ENCODE measurements at places on chromosomes 7 and 10.

DNA sequence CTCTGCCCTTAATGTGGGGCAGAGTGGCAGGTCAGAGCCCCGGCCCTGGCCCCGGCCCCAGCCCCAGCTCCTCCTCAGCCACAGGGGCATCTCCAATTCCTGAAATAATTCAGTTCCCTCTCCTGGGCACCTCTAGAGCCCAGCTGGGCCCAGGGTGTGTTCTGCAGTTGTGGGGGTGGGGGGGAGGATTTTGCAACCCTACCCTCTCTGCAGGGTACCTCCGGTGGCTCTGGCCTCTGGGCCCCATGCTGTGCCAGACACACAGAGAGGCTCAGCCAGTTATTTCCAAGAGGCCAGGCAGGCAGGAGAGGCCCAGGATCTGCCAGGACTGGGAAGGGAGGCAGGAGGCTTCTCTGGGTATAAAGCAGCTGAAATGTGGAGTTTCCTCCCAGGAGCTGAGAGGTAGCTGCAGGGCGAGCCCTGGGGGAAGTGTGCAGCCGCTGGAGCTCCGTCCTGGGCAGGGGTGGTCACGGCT is 47.9 kb downstream of the PWWP2B start:
- DNase-seq: peak; percentile 63

DNA sequence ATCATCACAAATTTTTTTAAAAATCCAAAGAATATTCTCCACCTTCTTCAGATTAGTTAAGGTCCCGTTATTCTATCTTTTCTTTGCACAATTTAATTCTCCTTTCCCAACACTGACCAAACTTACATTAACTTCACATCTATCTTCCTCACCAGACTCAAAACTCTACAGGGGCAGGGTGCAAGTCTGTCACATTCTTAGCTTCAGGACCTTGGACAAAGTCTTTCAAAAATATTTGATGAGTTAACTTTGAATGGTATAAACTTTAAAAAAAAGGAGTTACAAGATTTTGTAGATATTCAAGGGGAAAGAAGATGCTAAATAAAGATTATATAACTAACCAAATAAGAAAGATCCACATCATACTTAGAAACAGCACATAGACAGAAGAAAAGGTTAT is 132.7 kb downstream of the ZNF438 start:
- DNase-seq: no peak

DNA sequence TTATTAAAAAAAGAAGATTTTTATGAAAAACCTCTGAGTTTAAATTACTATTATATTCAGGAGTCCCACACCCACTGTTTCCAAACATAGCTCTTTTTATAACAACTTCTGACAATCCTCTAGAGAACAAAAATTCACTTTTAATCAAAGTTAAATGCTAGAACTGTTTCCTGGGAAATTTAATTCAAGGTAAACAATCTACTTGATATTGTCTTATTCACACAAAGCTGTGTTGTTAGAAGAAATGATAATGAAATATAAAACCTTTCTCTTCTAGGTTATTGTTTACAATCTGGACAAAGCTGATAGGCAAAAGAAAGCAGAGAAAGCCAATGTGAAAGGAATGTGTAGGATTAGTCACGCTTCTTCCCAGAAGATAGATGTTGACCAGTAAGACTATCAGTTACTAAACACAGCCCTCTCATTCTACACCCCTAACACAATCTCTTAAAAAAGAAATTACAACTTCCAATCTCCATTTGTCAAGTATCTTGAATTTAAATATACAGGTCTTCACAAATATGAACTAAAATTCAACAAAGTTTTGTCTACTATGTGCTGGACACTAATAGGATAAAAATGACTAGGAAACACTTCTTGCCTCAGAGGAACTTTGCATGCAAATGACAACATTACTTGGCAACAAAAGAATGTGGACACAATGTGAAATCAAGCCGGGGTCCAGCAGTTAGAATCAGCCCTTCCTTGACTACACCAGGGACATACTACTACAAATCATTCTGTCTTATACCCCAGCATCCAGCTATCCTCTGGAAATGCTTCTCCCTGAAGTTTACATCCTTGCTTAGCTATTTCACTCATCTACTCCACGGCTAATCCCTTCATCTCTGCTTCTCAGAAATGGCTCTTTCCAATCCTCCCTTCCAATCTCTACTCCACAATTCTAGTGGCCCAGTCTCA is 123.7 kb downstream of the IMMP2L start:
- no peak for DNase-seq

GRCh38 chr10:3169271-3169670 is 3.3 kb downstream of the PITRM1 start:
- DNase-seq: no peak

- DNase-seq: no peak
These were observed 38.3 kb upstream of the TUBB8 start for GRCh38 chr10:87177-88080.

GRCh38 chr10:88693392-88694020 is 12.5 kb upstream of the LIPK start:
- DNase-seq: no peak

DNA sequence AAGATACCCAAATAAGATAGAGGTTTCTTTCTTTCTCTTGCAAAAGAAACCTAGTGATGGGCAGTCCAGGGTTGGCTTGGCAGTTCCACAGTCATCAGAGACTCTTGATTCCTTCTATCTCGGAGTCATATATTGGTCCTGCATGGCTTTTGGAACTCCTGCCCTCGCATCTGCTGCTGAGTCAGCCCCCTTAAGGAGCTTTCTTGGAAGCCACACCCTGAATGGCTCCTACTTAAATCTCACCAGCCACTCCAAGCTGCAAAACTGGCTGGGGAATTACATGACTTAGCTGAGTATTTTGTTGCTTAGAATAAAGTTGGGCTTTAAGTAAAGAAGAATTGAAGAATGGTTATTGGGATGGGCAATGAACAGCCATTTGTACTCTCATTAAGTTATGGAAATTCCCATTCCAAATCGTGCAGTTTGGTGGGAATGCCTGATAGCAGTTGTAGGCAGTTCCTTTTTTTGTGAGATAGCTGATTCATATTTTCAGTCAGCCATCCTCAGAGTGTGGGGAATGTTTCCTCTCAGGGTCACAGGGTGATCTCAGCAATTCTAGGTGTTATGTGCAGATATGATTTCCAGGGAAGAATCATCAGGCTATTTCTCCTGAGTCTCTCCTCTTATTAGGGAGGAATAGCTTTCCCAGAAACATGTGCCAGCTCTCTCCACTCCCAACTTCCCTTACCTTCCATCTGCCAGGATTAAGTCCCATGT is 209.9 kb downstream of the BBS9 start:
- DNase-seq: no peak

GRCh38 chr7:107751113-107751512 is 7.2 kb downstream of the CBLL1 start:
- no peak for DNase-seq

DNA sequence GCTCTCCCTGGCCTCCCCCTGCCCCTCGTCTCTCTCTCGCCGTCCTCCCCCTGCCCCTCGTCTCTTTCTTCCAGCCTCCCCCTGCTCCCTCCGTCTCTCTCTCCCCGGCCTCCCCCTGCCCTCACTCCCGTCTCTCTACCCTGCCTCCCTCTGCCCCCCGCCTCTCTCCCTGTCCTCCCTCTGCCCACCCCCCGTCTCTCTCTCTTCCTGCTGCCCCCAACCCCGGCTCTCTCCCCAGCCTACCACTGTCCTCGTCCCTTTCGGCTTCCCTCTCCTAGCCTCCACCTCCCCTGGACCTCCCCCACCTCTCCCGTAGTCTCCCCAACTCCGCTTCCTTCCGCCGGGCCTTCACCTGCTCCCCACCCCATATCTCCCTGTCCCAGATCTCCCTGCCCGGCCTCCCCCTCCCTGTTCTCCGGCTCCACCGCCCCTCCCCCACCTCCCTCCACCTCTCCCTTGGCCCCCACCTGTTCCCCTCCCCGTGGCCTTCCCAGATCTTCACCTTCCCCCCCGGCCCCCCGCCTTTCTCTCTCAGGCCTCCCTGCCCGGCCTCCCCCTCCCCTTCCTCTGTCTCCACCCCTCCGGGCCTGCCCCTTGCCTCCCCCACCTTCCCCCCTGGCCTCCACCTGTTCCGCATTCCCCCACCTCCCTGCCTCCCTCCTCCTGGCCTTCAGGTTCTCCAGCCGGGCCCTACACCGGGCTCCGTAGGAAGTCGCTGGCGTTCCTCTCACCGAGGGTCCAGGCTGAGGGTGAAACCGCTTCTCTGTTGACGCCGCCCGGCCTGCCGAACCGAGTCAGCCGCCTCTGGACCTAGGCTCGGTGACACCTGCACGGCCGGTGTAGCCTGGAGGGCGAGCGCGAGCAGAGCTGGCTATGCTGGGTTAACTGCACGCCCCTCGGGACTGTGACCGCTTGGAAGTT is 1.2 kb downstream of the GET4 start:
- peak; percentile 17 for DNase-seq

GRCh38 chr7:98474558-98474957 is 73.7 kb upstream of the BAIAP2L1 start:
- no peak for DNase-seq

- DNase-seq: no peak
These were observed 226.5 kb upstream of the PITRM1 start for GRCh38 chr10:3398825-3399646.

GRCh38 chr10:61342858-61343572 is 110.2 kb downstream of the TMEM26 start:
- peak; percentile 7 for DNase-seq

DNA sequence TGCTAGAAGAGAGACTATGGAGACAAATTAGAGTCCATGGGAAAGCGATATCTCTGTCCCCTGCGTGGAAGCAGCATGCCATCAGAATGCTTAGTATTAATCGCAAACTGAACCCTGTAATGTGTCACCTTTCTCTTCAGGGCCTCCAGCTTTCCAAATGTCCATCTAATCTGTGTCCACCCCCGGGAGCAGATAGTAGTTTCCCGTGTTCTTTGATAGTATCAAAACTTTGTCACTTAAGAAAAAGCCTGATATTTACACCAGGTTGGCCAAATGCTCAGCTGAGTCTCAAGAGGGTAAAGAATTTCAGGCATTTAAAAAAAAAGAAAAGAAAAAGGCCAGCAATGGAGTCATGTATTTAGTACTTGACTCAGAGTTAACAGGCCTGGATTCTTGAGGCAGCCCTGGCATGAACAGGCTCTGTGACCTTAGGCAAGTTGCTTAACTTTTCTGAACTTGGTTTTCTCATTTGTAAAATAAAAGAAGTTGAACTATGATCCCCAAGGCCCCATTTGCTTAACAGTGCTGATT is 10.4 kb upstream of the GSAP start:
- no peak for DNase-seq

GRCh38 chr10:75170215-75170614 is 40.4 kb upstream of the VDAC2 start:
- DNase-seq: no peak

DNA sequence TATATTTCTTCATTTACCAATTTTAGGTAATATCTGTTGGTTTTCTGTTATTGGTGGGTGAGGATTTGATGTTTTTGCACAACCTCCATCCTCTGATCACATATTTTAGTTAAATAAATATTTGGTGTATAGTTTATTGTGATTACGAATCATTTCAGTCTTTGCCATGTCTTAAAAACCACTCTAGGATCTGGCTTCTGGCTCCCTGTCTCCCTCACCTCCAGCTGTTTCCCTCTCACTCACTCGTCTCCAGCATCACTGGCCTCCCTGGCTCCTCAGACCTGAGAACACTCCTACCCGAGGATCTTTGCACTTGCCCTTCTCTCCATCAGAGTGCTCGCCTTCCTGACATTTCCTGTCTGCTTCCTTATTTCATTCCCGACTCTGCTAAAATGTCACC is 50.7 kb upstream of the NRF1 start:
- no peak for DNase-seq

- DNase-seq: no peak
These were observed 84.5 kb downstream of the RTKN2 start for GRCh38 chr10:62183857-62184795.

DNA sequence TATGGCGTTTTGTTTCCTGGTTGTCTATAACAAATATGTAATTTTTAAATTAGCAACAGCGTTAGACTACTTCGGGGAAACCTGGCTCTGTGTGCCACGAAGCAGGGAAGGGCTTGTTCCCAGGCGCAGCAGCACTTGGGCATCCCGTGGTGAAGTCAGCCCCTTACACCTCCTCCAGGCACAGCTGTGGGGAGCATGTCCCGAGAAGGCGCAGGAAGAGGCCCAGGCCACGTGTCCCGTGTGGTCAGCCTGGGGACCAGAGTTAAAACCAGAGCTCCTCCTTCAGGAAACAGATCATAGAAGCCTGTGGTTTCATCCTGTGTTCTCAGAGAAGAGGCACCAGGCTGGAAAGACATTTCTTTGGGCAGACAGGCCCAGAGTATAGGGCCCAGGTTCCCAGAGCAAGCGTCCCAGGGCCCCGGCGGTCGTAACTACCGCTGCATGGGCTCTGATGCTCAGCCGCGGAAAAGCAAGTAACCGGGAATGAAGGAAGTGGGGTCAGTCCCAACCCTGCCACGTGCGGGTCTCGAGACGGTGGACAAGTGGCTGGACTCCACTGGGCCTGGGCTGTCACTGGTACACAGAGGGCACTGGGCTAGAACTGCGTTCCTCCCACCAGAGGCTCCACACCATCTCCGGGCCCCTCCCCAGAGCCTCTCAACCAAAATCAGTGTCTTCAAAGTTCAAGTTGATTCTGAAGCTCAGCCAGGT is 7.1 kb downstream of the NUDT1 start:
- DNase-seq: peak; percentile 91

GRCh38 chr7:5523052-5523711 is 99.5 kb upstream of the TNRC18 start:
- DNase-seq: no peak

- DNase-seq: no peak
These were observed 83.1 kb downstream of the FZD1 start for GRCh38 chr7:91347290-91347689.

GRCh38 chr10:118521415-118522117 is 73.9 kb downstream of the PRLHR start:
- no peak for DNase-seq

- DNase-seq: no peak
These were observed 74.8 kb downstream of the AUTS2 start for GRCh38 chr7:69673074-69673473.

Measured in KBM-7 (cell line).